NCI-H510A (cell line): ENCODE measurements at places on chromosomes 5 and 9.

DNA sequence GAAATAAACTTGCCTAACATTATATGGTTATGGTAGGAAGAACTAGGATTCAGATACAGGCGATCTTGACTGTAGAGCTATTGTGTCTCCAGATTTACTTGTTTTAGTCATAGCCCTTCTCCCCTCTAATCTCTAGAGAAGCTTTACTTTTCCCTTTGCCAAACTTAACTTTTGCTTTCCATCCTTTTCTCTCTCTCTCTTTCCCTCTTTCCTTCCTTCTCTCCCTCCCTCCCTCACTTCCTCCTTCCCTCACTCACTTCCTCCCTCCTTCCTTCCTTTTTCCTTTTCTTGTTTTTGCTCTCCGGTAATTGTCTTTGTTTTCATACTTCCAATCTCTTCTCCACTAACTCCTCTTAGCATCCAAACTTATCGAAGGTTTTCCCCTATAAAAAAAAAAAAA is 10.4 kb downstream of the UBE2D2 start:
- DNase-seq, result no peak

DNA sequence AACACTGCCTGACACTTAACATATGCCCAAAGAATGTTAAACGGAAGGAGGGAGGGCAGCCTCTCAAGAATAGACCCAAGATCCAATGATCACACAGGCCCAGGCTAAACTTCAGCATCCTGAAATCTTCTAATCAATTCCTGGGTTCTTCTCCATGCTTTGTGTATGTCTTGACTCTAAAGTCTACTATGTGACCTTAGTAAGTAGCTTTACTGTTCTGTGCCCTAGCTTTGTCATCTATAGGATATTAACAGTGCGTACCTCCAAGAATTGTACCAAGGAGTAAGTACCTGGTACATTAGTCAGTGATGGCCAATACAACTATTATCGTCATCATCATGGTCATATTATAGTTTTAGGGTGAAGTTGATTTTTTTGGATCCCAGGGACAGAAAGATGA is 96.6 kb downstream of the SGCD start:
- no peak for DNase-seq

DNA sequence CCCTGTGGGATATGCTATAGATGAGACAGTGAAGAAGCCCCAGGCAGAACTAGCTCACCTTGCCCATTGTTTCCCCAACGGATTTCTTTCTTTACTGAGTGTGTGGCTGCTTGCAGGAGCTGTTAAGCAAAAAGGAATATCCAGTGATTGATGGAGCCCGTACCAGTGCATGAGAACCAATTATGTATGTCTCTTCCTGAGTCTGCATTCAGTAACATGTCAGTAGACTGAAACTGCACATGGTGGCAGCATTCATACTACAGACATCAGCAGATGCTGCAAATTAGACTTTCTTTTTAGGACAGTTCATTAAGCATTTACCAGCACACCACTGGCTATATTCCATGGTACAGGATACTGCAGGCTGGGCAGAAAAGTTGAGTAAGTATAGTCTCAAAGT is 90.3 kb upstream of the PLCXD3 start:
- no peak for DNase-seq

GRCh38 chr5:83931969-83932368 is 211.3 kb upstream of the HAPLN1 start:
- DNase-seq, result peak; percentile 47

DNA sequence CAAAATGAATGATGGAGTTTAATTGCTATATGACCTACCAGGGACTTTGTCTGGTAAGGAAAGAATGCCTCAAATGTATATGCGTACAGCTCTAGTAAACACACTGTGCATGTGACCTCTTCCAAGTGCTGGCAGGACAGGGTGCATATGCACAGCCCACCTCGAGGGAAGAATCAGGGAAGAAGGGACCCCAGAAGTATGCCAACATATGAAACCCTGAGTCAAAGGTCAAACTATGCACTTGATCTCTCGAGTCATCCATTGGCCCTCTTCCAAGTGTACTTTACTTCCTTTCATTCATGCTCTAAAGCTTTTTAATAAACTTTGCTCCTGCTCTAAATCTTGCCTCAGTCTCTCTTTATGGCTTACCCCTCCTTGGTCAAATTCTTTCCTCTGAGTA is 804.6 kb upstream of the COX7C start:
- no peak for DNase-seq

GRCh38 chr5:61115968-61116367 is 46.3 kb downstream of the SMIM15 start:
- no peak for DNase-seq
